ENCODE measurements at places on chromosomes 11 and 22. TPM values are rescaled to one million over a fixed set of nuclear protein-coding genes. Genes with fewer than 3 reads are reported as not detected.

Gene DEFB131B
- not detected for total RNA-seq

Gene IGSF9B
- total RNA-seq: 3.8 TPM

DNA sequence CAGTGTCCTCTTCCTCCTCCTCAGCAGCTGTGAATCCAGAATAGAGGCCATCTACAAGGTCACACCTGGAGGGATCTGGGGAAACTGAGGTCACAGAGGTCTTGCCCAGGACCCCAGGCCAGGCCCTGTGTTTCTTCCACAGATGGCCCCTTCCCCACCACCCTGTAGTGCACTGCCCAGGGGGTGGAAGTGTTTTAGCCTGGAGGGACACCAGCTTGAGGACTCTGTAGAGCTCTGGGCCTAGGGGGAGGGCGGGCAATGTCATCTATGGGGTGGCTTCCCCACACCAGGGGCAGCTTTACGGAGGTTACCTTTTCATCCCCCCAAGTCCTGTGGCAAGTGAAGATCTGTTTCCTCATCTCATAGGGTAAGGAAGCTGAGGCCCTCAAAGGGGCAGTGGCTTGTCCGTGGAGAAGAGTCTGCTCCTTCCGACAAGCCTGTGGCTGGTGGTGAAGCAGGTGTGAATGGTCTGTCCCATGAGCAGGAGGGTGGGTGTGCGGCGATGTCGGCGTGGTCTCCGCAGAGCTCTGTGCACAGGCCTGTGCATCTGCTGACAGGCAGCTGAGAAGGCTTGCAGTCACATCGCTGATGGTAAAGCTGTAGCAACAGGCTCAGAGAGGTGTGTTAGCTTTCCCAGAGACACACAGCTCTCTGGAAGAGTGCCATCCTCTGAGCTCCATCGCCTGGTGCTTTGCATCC is 74.1 kb upstream of the WNT7B start:
- no peak for DNase-seq

DNA sequence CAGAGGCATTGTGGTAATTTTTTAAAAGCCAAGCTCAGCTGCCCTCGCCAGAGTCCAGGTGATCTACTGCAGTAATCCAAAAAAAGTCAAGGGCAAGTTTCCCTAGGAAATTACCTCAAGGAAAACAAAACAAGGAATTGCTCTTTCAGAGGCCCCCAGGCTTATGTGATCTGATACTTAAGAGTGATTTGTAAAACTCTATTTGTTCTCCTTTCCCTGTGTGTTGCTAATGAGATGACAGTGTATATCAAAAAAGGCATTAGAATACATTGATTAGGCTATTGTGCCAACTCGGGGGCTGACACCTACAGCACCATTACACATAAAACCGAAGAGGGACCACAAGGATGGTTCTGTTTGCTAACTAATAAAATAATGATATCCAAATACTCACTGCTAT is 44.5 kb upstream of the CHRM4 start:
- no peak for DNase-seq

- DNase-seq: no peak
Observed at GRCh38 chr22:42511401-42511891, 8.2 kb downstream of the RRP7A start.

Measured in osteocyte (in vitro differentiated cells).